ENCODE measurements at places on chromosomes 11 and 22.

GRCh38 chr11:133506023-133506422 is 26.3 kb downstream of the OPCML start:
- DNase-seq: no peak

GRCh38 chr11:14070896-14071295 is 108.4 kb downstream of the SPON1 start:
- DNase-seq: no peak

DNA sequence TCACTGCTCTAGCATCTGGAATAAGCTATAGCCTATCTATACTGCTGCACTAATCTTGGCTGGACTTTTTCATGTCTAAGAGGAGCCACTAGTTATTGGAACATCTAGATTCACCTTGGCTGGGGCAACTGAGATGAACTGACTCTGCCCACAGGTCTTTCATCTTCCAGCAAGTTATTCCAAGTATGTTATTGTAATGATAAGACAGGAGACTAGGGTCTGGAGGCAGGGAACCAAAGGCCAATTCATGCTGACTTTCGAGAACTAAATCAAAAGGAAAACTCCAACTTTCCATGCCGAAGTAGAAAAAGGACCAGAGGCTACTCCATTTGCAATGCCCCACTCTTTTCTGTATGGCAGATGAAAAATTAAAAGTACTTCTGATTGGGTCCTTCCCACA is 1243.0 kb upstream of the RAG2 start:
- no peak for DNase-seq

DNA sequence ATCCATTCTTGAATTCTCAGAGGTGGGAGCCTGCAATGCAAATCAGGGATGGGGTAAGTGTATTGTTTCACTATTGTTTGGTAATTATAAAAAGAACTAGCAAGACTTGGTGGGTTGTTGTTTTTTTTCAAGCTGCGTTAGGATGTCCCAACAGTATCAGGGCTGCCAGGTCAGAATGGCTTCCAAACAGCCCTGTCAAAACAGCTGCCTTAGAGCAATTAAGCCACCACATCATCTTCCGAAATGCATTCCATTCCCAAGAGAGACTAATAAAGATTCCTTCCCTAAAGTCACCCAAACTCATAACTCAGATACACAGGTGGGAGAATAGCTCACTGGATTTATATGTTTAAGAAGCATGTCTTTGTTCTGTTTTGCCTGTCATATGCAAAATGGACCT is 23.5 kb downstream of the BBOX1 start:
- no peak for DNase-seq

Data from SIG-M5 (cell line).